GM12878 (cell line): ENCODE measurements at places on chromosomes 1 and 21. TPM values are rescaled to one million over a fixed set of nuclear protein-coding genes. Genes with fewer than 3 reads are reported as not detected.

CRYAA gene
- not detected in 2 replicates for total RNA-seq

CATSPERE gene
- 0.08 TPM in 1 of 2 replicates, not detected in the other for total RNA-seq

AKNAD1 gene
- not detected in 2 replicates for total RNA-seq

CYP2J2 gene
- 0.08 and 0.15 TPM in 2 replicates for total RNA-seq

TRAF3IP3 gene
- total RNA-seq = 62.6 and 67.5 TPM in 2 replicates

CELA2B gene
- total RNA-seq = 0.27 TPM in 1 of 2 replicates, not detected in the other

MTF1 gene
- 19.2 and 20.4 TPM in 2 replicates for total RNA-seq

TPTE gene
- total RNA-seq = not detected in 2 replicates

HRNR gene
- total RNA-seq = not detected in 2 replicates
